CD4-positive, alpha-beta T cell (primary cell): ENCODE measurements at places on chromosomes 1 and 21. TPM values are rescaled to one million over a fixed set of nuclear protein-coding genes. Genes with fewer than 3 reads are reported as not detected.

DNA sequence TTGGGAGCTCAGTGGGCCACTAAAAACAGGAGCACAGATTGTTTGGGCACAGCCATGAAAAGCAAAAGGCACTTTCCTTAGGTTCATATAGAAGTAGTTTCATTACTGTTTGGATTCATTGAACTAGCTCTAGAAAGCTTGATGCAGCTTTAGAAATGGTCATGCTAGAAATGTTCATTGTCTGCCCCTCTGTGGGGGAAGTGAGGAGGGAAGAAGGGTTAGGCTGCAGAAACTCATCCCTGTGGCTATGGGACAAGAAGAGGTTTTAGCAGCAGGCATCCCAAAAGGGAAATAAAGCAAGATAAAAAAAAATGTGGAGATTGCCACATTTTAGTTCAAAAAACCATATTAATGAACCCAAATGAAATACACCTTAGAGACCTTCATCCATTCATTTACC is 359.6 kb upstream of the PTBP2 start:
- DNase-seq, result no peak

Gene GPR153
- 0.19 TPM for total RNA-seq

DNA sequence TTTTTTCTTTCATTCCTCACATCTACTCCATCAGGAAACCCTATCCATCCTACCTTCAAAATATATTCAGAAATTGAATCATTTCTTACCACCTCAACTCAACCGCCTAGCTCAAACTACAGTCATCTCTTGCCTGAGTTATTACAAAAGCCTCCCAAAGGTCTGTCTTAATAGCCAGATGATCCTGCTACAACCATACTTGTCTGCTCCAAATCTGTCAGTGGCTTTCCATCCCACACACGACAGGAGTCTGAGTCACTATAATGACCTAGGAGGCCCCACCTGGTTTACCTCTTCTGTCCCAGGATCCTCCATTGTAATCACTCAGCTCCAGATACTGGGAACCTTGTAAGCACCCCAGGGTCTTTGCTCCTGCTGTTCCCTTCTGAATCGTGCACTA is 37.1 kb upstream of the IL12RB2 start:
- DNase-seq, result no peak

DNA sequence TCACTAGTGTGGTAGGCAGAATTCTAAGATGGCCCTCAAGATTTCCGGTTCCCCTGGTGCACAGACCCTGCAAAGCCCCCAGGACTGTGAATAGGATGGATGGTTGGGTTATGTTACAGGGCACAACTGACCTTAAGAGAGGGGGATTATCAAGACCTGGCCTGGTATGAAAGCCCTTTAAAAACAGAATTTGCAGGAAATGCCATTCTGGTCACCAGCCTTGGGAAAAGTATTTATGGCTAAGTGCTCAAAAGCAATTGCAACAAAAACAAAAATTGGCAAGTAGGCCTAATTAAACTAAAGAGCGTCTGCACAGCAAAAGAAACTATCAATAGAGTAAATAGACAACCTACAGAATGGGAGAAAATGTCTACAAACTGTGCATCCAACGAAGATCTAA is 144.7 kb upstream of the EDN2 start:
- DNase-seq, result no peak

Gene LEFTY1
- not detected for total RNA-seq

Gene CLEC20A
- not detected for total RNA-seq

DNA sequence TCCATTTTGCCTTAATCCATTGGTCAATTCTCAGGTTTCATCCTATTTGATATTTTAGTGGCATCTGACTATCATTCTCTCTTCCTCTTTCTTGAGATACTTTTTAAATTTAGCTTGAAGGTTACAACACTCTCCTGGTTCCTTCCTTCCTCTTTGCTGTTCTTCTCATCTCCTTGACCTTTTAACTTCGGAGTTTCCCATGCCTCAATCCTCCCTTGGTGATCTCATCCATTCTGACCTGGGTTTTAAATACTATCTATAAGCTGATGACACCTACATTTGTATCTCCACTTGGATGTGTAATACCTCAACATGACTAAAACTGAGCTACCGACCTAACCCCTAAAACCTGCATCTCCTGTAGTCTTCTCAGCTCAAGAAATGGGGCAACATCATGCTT is 4.8 kb upstream of the ZNF687 start:
- DNase-seq, result no peak

DNA sequence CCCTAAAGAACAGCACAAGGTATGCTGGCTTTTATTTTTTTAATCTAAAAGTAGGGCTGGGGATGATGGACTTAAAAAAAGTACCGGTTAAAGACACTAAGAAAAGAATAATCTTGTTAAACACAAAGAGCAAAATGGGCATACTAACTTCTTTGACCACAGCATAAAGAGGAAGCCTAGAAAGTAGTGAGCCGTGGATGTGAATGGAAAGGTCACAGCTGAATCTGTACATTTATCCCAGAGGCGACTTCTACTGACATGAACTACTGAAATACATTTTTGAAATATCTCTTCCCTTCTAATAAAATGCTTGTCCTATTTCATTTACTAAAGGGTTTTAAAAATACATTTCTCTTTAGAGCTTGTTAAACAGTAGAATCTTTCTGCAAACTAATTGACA is 140.7 kb downstream of the SLC45A1 start:
- no peak for DNase-seq

DNA sequence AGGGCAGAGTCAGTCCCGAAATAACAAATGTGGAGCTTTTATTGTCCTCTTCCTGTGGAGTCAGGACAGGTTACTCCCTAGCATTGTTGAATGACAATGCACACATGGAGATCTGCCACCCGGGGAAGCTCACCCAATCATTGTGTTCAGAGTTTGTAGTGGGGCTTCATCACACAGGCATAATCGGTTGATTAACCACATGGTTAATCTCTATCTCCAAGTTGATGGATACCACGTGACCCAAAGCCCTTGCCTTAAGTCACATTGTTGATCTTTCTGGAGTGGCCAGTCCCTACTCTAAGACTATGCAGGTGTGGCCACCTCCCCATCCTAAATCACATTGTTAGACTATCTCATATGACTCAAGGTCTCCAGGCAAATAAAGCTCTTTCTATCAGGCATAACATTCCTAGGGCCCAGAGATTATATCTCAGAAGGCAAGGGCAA is 2.6 kb upstream of the C1orf141 start:
- DNase-seq, result no peak

DNA sequence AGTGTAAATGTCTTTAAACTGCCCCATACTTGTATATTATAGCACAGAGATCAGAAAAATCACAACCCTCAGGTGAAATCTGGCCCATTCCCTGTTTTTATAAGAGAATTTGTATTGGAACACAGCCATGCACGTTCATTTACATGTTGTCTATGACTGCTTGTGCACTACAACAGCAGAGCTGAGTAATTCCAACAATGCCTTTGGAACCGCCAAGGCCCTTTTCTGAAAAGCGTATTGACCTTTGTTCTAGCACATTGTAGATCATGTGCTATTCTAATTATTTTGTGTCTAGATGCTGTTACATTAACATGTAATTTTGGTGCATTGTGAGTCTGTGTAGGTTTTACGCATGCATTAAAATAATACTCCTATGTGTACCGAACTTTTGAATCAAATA is 339.6 kb downstream of the CHRM3 start:
- DNase-seq, result no peak

DNA sequence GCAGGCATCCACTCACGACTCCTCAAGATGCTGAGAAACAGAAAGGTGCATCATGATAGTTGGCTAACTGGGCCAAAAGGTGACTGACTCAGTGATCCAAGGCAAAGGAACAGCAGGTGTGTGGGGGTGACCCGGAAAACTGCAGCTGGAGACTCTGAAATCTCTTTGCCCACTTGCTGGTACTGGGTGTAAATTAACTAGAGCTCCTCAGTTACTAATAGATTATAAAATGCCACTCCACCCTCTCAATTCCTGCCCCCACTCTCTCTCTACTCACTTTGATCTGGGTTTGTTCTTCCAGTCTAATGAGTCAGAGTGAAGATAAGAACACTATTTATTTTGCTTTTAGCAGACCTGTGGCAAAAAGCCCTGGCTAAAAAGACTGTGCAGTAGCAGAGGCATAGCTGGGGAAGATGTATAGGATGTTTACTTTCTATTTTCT is 7.2 kb upstream of the PIGC start:
- DNase-seq, result no peak

- no peak for DNase-seq
These were observed 491.1 kb downstream of the KIF26B start for GRCh38 chr1:245645894-245646293.

- DNase-seq, result no peak
These were observed at the start of gene MARK1 for GRCh38 chr1:220527908-220528678. MARK1 (plus strand) TSS chr1:220528136; CDS start chr1:220528823, 687 bp downstream.

Gene VWA5B1
- total RNA-seq, result 0.08 TPM

- no peak for DNase-seq
These were observed 163.4 kb upstream of the CACNA1E start for GRCh38 chr1:181319907-181320306.

DNA sequence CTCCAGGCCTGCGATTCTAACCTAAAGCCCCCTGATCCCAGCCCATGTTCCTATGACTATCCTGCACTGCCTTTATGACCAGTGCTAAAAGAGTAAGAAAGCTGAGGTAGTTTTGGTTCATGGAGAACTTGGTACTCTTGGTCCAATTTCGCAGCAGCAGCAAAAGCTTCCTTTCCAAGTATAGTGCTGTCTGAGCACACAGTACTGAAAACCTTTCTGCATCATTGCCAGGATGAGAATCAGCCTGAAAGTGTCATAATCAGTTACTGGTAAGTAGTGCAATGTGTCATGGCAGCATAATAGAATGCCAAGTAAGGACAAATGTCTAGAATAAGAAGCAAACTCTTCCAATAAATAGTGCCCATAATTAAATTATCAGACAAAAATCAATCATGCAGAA is 889.6 kb upstream of the ADGRL4 start:
- no peak for DNase-seq

GRCh38 chr1:51734896-51735745 is 118.2 kb downstream of the OSBPL9 start:
- DNase-seq, result no peak

DNA sequence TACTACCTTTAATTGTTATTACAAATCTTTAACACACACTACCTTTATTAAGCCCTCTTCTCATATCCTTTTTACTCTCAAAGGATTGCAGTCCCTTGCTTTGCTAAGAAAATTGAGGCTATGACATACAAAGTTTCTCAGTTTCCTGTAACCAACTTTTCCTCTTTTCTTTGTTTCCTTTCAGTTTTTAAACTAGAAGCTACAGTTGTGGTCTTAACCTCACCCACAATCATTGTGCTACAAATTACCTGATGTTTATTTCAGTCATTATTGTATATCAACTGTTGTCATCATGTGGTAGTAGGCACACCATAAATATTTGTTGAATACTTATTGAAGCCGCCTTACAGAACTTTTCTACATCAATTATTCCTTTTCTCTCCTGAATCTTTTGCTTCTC is 51.8 kb downstream of the SLAMF6 start:
- DNase-seq, result no peak

Gene OR2T35
- total RNA-seq, result not detected

DNA sequence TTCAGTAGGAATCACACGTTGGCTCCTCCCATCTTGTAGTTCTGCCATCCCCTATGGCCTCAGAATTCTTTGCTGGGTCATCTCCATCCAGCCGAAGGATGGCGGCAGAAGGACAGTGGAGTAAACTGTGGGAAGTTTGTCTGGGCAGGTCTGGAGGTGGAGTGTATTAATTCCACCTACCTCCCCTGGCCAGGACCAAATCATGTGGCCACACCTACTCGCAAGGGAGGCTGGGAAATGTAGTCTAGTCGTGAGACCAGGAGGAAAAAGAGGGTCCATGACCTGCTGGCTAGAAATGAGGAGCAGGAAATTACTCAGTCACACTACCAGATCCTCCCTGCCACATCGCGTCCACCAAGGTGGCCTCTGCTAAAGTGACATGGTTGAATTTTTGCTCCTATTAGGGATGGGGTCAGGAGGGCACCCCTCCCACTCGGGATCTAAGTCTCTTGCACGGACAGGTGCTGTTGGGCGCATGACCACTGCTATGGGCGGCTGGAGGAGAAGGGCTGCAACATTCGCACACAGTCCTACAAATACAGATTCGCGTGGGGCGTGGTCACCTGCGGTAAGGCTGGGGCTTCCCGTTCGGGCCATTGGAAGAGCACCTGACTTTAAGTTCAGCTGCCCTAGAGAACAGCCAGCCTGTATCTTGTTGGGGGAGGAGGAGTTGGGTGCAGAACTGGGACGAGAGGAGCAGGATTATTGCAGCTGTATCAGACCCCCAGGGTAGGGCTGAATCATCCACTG is 19.5 kb downstream of the PLA2G5 start:
- DNase-seq, result no peak

Gene SCAMP3
- total RNA-seq, result 55.6 TPM
